ENCODE measurements at places on chromosomes 2 and 18. TPM values are rescaled to one million over a fixed set of nuclear protein-coding genes. Genes with fewer than 3 reads are reported as not detected.
A peak's percentile ranks its signal among the peaks of the same experiment; 100 is the strongest.

The FRZB gene
- 3.6 TPM for total RNA-seq

The CRACDL gene
- total RNA-seq, result not detected

The SP3 gene
- 84.5 TPM for total RNA-seq

The MCFD2 gene
- 101 TPM for total RNA-seq

The KCNJ3 gene
- total RNA-seq, result not detected

The TNFRSF11A gene
- 0.37 TPM for total RNA-seq

The STPG4 gene
- total RNA-seq, result 0.75 TPM

The ANKRD30BL gene
- 2.2 TPM for total RNA-seq

DNA sequence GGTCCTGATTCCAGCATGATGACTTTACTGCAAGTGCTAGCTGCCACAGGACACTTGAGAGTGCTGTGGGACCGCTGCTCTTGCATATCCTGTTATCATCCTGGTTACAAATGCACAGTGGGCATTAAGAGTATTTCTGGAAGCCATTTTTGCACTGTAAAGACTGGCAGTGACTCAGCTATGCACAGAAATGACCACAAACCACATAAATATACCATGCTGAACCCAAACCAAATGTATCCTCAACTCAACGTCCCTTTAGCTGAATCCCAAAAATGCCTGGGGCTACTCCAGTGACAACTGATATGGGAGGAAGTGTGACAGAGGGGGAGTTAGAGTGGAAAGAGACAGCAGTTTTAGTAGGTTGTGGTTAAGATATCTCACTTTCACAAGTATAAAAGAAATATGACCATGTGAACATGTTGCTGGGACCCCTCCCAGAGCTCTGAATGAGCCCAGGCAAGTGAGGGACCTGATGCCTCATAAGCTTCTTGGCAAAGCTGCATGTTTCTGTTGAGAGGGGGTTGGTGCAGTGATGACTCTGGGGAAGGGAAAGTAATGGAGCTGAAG is 37.3 kb downstream of the RHBDD1 start:
- no peak for DNase-seq

- no peak for DNase-seq
Measured at GRCh38 chr18:51852681-51853080, 487.3 kb upstream of the DCC start.

DNA sequence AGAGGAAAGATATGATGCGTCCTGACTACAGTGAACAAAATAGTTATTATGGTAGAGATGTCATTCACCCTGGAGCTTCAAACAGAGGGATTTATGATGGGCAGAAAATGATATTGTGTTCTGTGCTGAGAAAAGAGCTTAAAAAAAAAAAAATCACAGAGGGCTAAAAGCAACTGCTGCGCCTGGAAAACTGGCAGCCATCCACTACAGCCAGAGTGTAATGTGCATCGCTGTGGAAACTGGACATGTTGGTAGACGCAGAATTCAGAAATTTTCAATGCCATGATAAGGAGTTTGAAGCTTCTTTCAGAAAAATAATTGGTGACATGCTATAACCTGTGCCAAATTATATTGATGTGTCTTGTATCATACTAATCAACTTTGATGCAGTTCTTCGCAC is 122.9 kb upstream of the SOX11 start:
- DNase-seq, result no peak

DNA sequence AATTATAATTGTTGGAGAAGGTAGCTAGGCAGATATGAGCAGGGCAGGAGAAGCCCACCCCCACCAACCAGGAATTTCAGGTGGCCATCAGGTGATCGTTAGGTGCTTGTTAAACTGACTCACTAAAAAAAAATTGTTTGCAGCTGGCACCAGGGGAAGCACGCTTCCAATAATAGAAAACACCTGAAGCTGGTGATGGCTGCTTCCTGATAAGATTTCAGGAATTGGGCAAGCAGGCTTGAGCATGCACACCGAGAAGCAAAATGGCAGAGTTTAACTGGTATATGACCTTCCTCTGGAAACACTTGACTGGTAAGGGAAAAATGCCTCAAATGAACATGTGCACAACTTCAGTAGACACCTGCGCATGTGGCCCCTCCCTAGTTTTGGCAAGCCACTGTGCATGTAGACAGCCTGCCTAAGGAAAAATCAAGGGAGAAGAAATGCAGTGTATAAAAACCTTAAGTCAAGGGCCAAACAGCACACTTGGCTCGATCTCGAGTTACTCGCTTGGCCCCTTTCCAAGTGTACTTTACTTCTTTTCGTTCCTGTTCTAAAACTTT is 292.8 kb downstream of the CCDC85A start:
- no peak for DNase-seq

DNA sequence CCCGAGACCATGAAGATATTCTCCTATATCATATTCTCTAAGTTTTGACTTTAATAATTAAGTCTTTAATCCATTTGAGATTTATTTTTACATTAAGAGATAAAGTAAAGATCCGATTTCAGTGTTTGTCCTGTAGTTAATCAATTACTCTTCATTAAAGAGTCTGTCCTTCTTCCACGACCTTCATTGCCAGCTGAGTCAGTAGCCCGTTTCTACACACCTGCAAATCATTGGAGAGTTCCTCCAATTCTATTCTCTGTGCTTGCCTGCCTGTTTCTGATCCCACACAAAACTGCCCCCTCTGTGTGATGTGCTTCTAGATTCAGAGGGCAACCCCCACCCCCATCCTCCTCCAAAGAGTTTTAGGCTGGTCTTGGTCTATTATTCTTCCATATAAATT is 119.2 kb downstream of the KCNF1 start:
- DNase-seq, result no peak

GRCh38 chr2:10137053-10137843 is 14.7 kb downstream of the RRM2 start:
- no peak for DNase-seq

DNA sequence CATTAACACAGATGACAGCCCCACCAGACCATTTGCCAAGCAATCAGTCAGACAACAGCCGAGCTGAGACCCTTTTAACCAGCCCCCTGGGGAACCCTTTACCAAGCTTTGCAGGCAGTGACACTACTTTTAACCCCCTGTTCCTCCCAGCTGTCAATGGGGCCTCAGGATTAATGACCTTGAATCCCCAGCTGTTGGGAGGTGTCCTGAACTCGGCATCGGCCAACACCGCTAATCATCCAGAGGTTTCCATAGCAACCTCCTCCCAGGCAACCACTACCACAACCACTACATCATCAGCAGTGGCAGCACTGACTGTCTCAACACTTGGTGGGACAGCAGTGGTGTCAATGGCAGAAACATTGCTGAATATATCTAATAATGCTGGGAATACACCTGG is 160.9 kb upstream of the EPC2 start:
- DNase-seq, result no peak

DNA sequence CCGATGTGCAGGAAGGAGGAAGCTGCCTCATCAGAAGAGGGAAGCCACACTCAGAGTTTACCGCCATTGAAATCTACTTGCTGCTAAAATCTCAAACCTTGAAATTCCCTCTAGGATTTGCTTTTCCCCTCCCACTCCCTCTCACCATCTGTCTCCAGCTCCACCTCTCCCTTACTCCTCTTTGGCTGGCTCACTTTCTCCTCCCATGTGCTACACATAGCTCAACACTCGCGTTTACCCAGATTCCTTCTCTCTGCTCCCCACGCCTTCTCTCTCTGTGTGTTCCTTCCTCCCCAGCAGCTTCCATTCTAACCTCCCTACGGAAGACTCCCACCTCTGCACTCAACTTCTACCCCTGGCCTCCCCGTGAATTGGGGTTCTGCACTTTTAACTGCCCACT is 143.1 kb downstream of the DNER start:
- no peak for DNase-seq

GRCh38 chr2:144151405-144151804 is 368.5 kb downstream of the ZEB2 start:
- DNase-seq, result no peak

DNA sequence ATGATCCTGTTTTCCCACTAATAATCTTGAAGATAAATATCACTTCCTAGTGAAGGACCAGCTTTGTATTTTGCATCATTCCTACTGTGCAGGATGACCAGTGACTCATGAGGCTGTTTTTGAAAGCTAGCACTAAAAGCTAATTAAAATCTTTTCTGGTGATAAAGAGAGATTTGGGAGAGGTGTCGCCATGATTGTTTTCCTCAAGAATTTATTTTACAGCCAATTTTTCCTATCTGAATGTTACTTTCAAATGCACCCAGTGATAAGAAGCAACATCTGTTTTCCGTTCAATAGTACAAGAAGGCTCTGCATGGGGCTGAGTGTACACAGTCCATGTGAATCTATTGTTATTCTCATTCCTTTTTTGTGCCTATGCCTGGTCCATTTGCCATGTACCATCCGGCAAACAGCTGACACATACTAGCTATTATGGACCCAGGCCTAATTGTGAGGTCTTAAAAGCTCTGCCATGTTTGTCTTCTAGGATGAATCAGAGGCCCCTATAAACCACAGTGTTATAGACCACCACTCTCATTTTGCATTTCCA is 28.4 kb downstream of the MEIS1 start:
- DNase-seq, result peak; percentile 35

DNA sequence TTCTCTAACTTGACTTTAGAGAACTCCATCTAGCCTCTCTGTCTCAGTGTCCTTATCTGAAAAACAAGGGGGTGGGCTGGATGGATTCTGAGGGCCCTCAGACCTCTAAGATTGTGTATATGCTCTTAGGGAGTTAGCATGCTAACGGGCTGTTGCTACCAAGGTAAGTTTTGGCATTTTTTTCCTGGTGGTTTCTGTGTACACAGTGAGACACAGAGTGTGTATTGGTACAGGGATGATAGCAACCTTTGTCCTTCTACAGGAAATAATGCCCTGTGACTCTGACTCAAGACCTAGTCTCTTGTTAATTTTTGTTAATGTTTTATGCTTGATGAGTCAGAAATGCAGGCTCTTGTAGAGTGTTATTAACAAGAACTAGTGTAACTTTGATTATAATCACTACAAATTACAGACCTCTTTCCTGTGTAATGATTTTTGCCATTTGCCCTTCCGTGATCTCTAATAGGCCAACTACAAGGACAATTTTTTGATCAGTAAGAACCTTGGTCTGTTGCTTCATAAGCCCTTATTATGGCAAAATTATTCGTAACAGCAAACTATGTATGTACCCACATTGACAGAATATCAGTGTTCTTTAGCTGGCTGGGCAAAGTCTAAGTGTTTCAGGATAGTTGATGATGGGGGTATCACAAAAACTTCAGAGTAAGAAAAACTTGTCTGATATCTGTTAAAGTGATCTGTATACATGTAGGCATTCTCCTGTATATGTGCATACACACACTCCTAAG is 89.7 kb downstream of the SPTBN1 start:
- DNase-seq, result no peak

Measured in A673 (cell line).